ENCODE measurements at places on chromosomes 6 and 20.

- peak; percentile 88 for DNase-seq
Measured at GRCh38 chr20:34872622-34873224, at the start of gene GGT7. Gene GGT7, minus strand, starts transcription at chr20:34872856. Its CDS starts 41 bp downstream, at chr20:34872815.

DNA sequence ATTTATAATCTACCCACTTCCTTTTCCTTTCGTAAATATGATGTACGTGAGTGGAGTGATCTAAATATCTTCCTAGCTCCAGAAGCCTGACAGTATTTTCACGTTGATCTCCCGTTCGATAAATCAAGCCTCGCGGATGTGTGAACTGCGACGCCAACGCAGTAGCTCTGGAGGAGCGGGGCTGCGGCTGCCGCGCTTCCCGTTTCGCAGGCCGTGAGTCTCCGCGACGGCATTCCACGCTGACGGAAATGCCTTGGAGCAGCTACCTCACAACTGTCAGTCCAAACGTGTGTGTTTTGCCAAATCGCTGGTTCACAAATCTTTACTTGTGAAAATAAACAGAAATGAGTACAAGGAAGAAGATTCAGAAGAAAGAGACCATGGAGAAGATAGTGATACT, 41.2 kb downstream of the BTBD3 start:
- no peak for DNase-seq

DNA sequence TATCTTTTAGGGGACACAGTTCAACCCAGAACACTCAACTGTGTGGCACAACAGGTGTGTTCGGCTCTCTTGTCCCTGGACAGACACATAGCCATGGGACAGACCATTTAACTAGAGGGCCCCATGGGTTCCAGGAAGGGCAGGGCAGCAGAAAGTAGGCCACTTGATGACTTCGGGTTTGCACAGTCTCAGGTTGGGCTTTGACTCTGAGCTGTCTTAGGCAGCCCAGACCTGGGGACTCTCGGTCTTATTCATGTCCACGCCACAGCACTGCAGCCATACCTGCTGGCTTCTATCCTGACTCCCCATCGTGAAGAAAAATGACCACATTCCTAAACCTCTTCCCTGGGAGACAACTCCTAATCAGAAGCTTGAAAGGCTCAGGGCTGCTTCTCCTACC, 146.1 kb upstream of the AKAP12 start:
- no peak for DNase-seq

GRCh38 chr6:15429141-15430110, 183.6 kb downstream of the JARID2 start:
- no peak for DNase-seq

- no peak for DNase-seq
Measured at GRCh38 chr20:50891138-50891537, 40.1 kb downstream of the ADNP start.

DNA sequence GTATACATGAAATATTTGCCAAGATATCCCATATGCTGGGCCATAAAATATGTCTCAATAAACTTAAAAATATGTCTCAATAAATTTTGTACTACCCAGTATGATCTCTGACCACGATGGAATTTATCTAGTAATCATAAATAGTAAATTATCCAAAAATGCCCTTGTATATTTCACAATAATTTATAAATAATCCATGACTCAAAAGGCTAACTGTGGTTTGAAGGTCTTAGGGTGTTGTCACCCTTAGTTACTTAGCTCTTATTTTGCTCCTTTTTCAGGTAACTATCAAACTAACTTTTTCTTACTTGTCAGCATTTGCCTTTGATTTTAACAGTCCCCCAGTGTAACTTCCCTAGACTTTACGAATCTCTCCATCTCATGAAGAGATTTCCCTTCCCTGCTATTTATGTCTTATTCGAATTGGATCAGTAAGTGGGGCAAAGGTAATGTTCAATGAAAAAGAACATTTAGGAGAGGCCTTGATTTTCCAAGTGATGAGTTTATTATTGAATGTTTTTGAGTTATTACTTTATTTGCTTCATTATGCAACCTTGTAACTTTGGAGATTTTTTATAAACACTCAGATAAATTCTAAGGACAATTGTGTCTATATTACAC, 109.0 kb upstream of the THBS2 start:
- no peak for DNase-seq

- DNase-seq: no peak
Measured at GRCh38 chr20:46399401-46399800, 7.0 kb downstream of the ELMO2 start.

DNA sequence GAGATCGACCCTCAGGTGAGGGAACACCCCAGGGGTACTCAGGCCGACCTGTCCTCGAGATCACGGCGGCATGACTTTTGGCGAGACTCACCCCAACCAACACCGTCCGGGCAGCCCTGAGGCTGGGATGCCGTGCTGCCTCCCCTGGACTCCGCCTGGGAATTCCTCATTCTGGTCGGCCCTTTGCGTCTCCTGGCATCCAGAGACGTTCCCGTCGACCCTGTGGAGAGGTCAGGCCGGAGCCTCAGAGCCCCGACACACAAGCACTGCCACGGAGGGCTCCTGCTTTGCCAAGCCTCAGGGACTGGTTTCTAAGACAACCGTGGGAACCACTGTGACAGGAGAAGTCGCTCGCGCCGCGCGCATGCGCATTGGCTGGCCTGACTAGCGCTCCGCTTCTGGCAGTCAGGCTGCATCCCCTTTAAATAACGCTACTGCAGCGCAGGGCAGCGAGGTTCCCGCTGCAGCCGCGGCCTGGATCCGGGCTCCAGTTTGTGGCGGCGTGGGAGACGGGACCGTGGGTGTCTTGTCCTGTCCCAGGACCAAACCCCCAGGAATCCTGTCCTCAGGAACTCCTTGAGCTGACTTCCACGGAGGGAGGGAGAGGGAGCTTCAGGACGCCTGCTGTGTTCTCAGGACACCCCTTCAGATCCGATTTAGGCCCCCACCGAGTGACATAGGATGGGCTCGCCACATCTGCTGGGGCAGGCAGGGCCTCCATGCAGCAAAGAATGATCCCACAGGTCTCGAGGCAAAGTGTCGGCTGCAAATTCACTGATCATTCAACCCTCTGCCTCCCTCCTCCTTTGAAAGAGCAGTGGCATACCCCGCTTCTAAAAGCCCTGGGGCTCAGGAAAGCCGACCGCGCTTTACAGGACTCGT, 163.2 kb upstream of the ZNF337 start:
- peak; percentile 76 for DNase-seq

- DNase-seq: no peak
Measured at GRCh38 chr6:79071547-79071946, 6.5 kb downstream of the PHIP start.

- DNase-seq: no peak
Measured at GRCh38 chr6:241336-241865, 50.9 kb upstream of the DUSP22 start.

DNA sequence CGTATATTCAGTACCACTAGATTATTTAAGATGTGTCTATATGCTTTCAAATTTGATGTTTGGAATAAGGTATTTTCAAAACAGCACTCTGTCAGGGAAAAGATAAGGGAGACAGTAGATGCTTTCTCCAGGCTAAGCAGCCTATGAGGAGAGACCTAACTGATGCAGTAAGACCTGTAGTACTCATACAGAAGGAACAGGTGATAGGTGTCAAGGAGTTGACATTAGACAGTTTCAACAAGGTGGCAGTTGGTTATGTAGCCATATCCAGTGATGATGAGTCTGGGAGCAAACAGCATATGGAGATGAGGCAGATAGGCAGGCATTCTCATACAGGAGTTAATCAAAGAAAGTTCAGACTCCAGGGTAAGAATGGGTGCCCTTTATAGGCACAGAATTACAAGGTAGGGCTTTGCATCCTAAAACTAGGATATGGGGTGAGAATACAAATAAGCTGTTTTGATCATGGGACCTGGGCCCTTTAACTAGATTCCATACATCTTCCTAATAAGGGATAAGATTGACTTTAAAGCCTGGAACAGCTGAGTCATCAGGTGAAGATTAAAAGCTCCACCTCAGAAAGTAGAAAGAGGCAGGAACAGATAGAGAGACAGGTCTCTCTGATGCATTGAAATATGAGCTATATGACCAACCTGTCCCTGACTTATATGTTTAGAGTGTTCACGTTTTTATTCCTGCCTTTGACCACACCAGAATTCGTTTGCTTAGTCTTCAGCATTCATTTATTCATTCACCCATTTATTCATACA, 7.9 kb downstream of the RSPH4A start:
- no peak for DNase-seq

DNA sequence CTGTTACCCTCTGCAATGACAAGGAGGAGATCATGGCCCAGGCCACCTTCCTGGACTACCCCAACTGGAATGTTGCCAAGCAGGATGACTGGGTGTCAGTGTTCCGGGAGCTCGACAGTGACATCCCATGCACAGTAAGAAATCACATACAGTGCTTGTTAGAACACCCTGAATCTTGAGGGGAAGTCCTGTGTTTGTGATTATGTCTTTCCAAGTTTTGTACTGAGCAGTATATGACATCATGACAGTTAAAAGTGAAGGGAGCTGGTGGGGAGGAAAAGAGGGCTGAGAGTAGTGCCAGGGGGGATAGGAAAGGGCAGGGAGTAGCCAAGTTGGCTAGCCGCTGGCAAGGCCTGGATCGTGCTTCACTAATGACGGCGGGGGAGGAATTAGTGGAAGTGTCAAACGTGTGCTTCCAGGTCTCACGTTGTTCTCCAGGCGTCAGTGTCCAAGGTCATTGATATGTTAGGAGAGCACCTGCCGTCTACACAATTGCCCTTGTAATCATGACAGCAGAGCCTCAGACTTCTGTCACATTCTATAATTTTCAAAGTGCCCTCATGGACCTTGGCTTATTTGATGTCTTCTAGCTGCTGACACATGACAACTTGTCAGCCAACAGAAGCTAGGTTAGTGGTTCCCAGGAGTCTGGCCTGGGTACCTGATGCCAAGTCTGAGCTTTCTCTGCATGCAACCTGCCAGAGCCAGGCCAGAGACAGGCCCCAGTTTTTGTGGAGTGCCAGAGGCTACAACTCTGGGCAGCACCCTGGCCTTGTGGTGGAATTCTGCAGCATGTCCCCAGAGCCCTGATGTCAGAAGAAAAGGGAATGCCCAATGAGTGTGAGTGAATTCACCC, 18.8 kb downstream of the CFAP61 start:
- DNase-seq: no peak

- no peak for DNase-seq
Measured at GRCh38 chr6:144315226-144315980, 30.3 kb downstream of the UTRN start.

DNA sequence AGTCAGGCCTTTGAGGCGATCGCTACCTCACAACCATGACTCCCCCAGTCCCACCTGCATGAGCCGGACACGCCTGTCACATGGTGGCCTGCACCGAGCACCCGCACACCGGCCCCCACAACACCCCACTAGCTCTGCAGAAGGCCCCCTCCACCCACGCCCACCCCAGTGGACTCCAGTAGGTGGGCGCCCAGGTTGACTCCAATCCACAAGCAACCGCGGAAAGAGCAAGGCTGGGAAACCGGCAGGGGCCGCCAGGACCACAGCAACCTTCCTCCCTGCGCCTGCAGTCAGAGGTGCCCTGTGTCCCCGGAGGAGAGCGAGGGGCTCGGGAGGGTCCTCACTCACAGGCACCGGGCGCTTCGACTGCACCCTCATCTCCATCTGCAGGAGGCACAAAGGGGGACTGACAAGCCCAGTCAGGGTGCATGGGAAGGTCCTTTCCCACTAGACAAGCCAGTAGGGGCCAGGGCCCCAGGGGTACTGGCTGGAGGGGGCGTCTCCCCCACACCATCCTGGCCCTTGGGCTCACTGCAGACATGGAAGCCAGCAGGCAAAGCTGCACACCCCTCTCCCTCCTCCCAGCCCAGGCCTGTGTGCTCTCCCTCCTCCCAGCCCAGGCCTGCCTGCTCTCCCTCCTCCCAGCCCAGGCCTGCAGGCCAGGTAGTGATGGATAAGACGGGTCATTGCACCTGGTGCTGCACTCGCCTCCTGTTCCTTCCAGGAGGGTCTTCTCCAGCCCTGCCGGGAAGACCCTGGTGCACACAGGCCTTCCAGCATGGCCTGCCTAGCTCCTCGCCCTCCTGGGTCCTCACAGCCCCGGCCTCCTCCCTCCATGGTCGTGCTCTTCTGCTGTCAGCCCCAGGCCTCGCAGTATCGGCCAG, 137.2 kb downstream of the DLL1 start:
- no peak for DNase-seq

- no peak for DNase-seq
Measured at GRCh38 chr6:55875400-55875799, at the start of gene BMP5. Gene BMP5, minus strand, starts transcription at chr6:55875590. Its CDS starts 725 bp downstream, at chr6:55874865.

DNA sequence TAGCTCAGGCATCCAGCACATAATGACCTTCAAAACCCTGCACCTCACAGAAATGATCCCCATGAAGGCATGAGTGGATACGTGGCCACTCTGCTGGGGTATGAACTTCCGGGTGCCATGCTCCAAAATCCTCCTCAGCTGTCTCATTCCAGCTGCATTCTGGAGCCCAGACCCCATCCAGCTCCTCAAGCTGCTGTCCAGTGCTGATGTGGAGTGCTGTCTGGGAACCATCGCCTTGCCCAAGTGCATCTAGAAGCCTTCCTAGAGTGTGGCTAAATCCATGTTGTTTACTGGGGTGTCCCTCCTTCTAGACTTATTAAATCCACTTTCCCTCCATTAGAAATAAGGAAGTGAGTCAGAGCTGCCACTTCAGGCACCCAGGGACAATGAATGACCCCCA, 130.8 kb upstream of the PTPRT start:
- DNase-seq: no peak

GRCh38 chr20:15176929-15177328, 839.5 kb upstream of the FLRT3 start:
- DNase-seq: no peak

DNA sequence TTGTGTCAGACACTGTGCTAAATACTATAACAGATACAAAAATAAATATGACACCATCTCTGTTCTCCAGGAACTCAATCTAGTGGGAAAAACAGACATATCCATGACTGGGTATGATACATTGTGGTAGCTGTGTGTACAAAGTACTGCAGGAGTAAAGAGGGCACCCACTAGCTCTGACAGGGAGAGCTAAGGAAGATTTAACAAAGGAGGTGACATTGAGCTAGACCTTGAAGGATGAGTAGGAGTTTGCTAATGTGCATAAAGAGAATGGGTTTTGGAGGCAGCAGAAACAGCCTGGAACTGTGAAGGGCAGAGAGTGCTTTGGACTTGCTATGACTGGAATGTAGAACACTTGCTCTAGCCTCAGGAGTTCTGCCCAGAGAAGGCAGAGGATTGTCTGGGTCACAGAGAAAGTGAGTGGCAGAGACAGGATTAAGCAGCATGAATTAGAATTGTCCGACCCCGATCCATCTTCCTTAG, 14.4 kb downstream of the MMP24 start:
- DNase-seq: no peak
